ENCODE measurements at places on chromosomes 12 and 14.

DNA sequence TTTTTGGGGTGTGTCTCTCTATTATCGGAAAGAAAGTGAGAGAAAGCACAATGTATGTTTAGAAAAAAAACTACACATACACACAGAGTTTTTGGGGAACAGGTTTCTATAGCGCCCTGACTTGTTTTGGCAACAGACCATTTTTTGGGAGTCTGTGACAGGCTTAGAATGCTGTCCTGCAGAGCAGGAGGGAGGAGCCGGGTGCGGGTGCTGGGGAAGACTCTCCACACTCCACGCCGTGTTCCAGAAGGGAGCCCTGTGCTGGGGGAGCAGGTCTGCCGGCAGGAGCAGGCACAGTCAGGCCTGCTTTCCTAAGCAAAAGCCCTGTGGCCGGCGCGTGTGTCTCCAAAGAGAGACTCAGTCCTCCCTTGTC, 26.5 kb downstream of the CD9 start:
- DNase-seq, result no peak

DNA sequence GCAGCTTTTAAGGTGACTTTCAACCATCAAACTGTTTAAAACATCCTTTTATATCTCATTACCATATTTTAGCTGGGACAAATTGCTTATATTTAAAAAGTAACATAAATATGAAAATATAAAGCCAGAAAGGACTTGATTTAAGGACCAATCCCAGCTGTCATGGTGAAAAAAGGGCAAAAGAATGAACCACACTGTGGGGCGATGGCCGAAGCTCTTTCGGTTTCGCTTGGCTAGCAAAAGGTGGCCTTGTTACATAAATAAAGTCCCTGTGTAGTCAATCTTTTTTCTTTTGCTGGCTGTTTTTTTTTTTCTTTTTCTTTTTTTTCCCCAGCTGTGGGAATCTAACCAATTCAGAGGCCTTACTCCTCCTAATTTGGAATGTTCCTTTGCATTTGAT, 50.9 kb downstream of the FBXO33 start:
- no peak for DNase-seq

- no peak for DNase-seq
Measured at GRCh38 chr14:73788701-73789551, 62.7 kb upstream of the PTGR2 start.

DNA sequence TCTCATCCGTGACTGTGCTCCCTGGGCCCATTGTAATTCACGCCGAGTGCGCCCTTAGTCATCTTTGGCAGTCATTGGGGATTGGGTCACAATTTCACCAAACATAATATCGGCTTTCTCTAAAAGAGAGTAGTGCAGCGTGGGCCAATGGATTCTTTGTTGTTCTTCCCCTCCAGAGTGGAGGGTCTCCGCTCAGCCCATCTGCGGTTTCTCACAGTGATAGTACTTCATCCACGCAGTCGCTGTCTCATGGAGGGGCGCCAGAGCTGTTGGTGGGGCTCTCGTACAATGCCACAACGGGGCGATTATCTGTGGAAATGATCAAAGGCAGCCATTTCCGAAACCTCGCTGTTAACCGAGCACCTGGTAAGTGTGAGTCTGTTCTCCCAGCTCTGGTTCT, 321.8 kb downstream of the SNAPC1 start:
- DNase-seq, result no peak

DNA sequence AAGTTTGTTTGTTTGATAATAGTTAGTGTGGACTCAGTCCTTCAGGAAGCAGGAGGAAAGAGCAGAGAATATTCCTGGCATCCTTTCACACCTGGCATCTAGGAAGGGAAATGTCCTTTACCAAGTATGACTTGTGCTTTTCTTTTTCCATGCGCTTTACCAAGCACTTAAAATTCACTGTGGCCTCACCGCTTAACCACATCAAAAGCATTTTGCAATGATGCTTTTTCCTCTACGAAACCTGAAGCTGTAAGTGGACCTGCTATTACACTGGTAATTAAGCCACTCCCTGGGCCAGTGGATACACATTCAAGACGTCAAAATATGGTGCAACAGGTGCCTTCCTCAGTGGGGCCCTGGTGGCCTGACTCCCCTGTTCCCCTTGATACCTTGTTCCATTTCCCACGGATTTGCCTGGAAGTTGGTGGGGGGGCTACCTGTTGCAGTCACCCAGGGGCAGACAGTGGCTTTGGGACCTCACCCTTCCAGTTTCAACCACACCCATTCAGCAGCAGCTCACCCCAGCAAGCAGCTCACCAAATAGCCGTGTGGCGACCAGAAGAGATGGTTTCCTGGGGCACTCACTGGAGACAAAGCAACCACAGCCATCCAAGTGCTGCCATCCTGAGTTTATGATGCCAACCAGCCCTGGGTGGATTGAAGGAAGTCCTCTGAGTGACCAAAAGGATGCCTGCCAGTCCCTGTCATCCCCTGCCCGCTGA, 14.2 kb upstream of the FZD10 start:
- no peak for DNase-seq

DNA sequence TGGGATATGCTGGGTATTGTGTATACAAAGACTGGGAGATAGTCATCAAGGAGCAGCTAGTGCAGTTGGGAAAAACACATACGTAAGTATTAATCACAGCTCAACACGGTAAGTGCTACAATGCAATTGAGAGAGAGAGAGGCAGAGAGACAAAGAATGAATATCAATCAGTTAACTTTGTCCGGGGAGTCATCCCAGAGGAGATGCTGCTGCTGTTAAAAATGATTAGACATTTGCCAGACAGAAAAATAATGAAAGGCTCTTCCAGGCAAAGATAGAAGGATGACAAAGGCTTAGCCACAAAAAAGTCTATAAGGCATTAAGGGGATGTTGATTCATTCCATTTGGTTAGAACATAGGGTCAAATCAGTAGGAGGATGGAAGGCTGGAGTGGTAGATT, 45.1 kb downstream of the AKAP6 start:
- no peak for DNase-seq

- DNase-seq, result no peak
Measured at GRCh38 chr12:4201333-4202100, 72.0 kb upstream of the CCND2 start.

- no peak for DNase-seq
Measured at GRCh38 chr12:96205908-96206307, 11.7 kb downstream of the ELK3 start.

- no peak for DNase-seq
Measured at GRCh38 chr14:91931478-91932088, 15.9 kb downstream of the FBLN5 start.

DNA sequence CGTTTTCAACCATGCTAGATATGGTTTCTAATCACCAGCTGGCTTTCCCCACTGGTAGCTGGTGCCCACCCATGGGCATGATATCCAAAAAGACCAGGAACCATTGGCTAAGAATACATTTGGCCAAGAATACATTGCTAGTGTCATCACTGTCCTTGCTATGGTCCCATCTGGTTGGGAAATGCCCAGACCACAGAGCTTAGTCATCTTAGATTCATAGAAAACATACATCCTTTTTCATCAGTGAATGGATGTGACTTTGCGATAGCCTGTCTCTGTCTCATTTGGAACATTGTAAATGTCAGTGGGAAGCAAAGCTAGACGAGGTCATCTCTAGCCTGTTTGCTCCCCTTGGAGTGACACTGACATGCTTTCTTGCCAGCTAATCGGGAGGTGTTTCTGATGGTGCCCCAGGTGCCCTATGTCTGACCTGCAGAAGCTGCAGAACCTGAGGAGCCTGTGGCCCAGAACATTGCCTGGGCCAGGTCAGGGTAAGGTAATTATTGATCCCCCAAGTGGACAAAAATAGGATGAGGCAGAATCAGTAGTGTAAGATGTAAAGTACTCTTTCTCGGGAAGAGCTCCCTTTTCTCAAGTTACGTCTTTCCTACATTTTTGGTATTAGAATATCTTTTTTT, 194.8 kb downstream of the SLC41A2 start:
- no peak for DNase-seq

Data from progenitor cell of endocrine pancreas (in vitro differentiated cells).